ENCODE measurements at places on chromosomes 1 and 21.

DNA sequence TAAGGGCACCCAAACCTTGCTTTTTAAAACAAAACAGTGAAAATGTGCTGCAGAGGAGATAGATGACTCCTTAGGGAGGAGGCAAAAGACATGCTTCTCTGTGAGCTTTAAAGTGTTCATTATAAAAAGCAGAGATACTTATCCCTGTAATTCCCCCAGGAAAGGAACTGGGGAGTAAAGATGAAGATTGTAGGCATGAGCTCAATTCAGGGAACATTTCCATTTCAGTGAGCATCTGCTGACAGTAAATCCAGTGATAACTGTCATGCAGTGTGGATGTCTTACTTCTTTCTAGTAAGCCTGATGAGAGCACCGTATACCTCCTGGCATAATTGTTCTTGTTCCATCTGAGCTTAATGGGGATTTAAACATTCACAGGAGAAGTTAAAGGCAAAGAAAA, 1296.5 kb downstream of the MRPL39 start:
- DNase-seq: no peak

- DNase-seq: no peak
Measured at GRCh38 chr1:50631161-50631560, 207.9 kb upstream of the DMRTA2 start.

DNA sequence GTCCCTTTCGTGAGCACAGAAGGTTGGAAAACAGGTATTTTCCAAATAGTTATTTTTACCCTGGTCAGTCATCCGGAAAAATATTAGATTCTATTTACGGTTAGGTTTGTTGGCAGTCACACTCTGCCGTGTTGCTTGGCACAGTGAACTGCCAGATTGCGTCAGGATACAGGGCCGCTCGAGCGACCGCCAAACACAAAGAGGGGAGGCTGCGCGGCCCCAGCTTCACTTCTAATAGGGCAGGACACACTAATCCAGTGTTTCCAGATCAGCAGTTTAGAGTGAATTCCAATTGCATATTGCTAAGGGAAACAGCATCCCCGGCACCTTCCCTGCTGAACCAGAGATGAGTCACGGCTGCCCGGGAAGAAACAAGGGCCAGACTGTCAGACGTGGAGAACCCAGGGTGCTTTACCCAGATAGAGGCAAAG, 22.9 kb downstream of the UMODL1 start:
- DNase-seq: peak; percentile 90

DNA sequence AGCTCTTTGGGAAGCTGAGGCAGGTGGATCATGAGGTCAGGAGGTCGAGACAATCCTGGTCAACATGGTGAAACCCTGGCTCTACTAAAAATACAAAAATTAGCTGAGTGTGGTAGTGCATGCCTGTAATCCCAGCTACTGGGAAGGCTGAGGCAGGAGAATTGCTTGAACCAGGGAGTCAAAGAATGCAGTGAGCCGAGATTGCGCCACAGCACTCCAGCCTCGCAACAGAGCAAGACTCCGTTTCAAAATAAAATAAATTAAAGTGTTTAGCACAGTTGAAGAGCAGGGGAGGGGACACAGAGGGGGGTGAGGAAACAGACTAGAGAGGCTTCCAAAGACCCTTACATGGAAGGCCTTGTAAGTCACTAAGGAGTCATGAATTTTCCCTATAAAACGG, 131.2 kb upstream of the SPATA6 start:
- DNase-seq: no peak

DNA sequence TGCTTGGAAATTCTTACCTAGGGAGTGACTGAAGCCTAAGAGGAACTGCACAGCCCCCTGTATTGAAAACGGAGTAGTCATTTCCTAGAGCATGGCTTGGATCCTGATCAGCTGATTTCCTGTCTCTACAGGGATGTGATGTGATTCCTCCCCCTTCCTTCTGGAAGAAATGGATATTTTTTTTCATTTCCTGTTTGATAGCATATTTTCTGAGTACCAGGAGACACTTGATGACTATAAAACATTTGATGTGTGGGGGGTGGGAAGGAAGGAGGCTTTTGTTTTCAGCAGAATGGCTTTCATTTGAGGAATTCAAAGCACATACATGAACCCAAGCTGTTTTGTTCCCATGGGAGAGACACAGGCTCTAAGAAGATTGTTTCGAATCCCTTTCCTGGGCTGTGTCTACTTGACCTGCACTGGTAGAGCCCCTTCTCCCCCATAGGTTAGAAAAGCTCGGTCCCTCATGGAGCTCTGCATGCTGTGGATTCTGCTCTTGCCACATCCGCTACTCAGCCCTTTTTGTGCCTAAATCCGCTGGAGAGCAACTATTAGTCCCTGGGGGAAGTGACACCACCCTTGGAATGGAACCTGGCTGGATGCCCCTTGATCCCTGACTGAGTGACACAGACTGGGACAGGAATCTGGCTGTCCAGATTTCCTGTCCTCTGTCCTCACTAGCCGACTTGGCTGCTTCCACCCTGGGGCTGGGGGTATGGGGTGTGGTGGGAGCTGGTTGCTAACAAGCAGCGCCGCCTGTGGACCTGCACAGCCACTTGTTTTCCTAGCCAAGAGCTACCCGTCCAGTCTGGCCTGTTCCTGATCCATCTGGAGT, 71.8 kb upstream of the MACF1 start:
- peak; percentile 75 for DNase-seq
